ENCODE measurements at places on chromosomes 12 and 14.

- no peak for DNase-seq
Measured at GRCh38 chr14:71137536-71138447, 230.5 kb downstream of the PCNX1 start.

- DNase-seq, result no peak
Measured at GRCh38 chr12:105466901-105467598, 136.6 kb downstream of the C12orf75 start.

DNA sequence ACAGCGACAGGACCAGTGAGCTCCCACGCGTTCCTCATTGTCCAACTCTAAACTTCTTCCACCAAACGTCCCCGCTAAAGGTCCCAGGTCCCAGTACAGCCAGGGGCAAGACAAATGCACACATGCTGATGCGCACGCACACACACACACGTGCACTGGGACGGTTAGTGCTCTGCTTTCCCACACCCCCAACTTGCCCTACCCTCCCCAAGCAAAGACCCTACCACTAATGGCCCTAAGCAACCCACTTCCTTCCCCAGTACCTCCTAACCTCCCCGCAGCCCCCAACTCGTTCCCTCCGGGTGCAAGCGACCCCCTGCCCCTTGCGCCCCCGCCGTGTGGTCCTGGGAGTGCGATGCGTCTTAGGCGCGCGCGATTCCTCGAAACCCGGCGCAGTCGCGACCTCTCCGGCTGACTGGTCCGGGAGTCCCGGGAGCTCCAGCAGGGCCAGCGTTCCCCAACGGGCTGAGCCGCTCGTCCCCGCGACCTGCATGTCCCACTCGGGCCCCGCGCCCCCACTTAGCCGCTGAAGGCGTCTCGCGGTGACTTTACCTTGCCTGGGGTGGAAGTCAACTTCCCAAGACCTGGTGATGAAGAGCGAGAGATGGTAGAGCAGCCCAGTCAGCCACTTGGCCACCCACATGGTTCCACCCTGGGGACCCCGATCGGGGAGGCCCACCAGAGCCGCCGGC lies 578 bp downstream of the ADAMTS20 start:
- no peak for DNase-seq

DNA sequence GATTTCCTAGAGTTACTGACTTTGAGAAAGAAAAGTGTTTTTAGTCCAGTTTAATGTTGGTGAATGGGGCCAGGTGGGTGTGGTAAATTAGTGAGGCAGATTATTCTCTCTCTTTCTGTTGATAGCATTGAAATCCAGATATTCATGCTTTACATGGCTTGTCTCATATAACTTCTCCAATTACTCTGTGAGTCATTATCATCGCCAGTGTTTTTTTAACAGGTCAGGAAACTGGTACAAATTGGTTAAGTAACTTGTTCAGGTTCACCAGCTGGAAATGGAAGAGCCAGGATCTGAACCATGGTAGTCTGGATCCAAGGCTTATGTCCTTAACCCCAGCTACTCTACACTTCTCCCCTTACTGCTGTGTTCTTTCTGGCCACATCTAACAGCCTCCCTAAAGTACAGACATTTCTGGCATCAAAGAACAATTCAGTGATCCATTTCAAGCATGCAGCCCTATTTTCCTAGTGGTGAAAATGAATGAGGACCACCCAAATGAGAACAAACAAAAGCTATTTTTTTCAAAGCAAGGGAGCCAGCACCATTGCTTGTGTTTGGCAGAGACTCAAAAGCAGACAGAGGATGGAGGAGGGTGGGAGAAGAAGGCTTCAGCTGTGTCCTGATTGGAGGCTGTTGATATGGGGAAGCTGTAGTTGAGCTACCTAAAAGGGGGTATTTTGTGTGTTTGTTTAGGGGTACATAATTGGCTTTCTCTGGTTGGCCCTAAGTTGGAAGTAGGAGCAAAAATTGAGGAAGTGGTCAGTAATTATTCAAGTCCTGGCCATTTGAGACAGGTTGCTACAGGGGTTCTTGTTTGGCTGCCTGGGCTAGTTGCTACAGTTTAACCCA lies 1.7 kb downstream of the IRAK3 start:
- no peak for DNase-seq

GRCh38 chr12:57586128-57586527 lies 4.9 kb upstream of the PIP4K2C start:
- no peak for DNase-seq
